ENCODE measurements at places on chromosomes 6 and 20.

- DNase-seq, result peak; percentile 96
Observed at GRCh38 chr6:140537834-140538705, 1163.6 kb upstream of the CITED2 start.

GRCh38 chr6:143642403-143642802 is 35.4 kb upstream of the PHACTR2 start:
- DNase-seq, result no peak

GRCh38 chr6:52994031-52994838 is 849 bp downstream of the GSTA4 start:
- DNase-seq, result peak; percentile 39

GRCh38 chr20:44651684-44652423 is at the start of gene ADA:
TSS of gene ADA (minus strand) at chr20:44651699. CDS start at chr20:44651607, 92 bp downstream.
- peak; percentile 41 for DNase-seq

DNA sequence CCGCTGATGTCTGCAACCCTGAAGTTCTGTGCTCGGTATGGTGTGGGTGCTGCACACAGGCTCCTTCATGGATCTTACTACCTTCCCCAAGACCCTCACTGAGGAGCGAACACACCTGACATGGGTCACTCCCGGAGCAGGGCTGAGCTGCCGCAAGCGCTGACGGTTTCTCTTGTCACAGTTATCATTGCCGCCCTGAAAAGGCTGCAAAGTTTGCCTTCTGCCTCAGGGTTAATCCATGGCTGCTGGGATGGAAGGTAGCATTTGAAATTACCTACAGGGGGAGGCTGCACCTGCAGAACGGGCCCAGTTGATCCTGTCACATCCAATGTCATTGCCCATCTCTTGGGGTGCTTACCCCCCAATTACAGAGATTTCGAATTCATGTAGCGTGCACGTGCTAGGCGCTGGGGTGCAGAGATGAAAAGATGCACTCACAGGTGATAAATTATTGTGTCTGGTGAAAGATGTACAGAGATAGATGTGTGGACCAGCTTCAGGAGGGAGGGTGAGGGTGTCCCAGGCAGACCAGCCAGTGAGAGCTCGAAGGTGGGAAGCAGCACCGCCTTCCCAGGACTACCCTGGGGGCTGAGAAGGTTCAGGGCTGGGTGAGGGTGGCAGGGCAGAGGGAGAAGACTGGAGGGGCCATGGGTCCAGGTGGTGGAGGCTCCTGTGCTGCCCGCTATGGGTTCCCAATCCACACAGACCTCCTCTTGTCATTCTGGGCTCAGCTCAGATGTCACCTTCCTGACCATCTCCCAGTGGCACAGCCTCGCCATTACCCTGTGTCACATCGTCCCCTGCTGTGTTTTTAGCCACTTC is 120.1 kb downstream of the SYCP2 start:
- DNase-seq, result no peak

DNA sequence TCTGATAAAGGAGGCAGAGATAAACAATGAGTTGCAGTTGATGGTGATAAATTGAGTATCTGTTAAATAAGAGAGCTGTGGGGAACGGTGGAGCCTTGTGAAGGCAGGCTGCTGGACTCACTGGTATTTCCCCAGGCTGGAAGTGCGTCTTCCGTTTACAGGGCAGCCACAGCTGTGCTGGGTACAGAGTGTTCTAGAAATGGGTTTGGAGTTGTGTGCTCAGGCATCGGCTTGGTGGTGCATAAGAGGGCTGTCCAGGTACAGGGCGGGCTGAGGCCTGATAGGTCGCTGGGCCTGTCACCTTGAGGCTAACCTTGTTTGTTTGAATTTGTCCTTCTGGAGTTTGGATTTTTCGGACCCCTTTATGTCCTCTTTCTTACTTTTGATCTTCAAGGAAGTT is 39.3 kb downstream of the ARID1B start:
- peak; percentile 28 for DNase-seq

DNA sequence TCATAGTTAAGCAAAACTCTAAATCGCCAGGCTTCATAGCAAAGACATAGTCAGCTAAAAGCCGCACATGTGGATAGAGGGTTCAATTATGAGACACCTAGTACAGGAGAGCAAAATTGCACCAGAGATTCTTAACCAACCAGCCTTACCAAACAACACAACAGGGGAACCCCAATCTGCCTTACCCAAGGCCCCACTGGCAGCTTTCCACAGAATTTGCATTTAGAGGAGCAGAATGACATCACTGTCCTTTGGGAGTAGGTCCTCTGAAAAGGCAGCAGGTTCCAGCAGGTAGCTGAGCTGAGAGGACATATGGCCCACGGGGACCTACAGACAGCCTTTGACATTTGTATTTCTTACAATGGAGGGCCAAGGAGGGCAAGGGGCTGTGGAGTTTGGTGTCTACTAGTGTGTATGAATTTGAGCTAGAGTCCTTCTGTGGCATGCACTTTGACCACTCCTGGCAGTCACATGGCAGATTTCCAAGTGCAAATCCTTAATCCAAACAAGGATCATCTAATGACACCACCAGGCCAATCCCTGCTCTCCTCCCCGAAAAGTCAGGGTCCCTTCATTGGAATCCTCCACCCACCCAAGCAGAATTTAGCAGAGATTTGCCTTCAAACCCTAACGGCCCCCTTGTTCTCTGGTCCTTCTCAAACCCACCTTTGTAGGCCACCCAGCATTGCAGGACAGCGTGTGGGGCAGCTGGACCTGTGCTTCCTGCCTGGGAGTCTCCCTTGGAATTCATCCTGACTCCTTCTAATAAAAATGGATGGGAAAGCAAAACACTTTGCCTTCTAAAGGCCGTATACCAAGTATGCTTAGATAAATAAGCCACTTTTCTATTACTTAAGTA is 171.2 kb upstream of the SUPT3H start:
- no peak for DNase-seq

DNA sequence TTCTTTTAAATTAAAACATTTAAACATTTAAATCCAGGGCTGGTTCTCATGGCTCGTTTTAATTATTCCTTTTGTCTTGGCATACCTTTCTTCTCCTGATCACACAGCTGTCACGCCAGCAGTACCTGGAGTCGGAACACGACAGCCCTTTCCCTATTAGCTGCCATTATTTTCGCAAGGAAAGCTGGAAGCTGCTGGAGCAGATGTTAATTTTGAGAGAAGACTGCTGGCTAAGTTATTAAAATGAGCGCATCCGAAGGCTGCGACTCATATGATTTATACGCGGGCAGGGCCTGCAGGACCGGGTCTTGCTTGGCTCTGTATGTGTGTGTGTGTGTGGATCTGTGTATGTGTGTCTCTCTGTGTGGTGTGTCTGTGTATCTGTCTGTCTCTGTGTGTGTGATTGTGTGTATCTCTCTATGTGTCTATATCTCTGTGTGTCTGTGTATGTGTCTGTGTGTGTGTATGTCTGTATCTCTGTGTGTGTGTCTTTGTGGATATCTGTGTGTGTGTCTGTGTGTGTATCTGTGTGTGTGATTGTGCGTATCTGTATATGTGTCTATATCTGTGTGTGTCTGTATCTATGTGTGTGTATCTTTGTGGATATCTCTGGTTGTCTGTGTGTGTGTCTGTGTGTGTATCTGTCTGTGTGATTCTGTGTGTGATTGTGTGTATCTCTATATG is 191.5 kb downstream of the CDH4 start:
- no peak for DNase-seq

- peak; percentile 55 for DNase-seq
Observed at GRCh38 chr20:41411391-41411847, 44.8 kb upstream of the EMILIN3 start.

- no peak for DNase-seq
Observed at GRCh38 chr6:45850378-45851033, 165.2 kb downstream of the CLIC5 start.

DNA sequence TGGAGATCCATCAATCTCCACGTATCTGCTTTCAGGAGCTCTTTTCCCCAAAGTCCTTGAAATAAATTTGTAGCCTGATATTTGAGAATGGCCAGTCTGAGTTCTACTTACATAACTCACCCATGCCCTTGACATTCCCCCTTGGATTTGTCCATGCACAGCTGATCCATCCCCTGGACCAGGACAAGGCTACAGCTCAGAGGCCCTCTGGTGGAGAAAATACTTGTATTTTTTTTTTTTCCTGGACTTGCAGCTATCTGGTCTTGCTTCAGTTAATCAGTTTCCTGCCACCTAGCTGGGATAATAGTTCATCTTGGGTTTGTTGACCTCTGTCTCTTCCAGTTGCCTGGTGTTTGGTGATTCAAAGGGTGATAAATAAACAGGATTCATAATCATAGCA is 467.6 kb downstream of the DHX35 start:
- no peak for DNase-seq

- no peak for DNase-seq
Observed at GRCh38 chr6:151733680-151734320, 73.7 kb upstream of the ESR1 start.

DNA sequence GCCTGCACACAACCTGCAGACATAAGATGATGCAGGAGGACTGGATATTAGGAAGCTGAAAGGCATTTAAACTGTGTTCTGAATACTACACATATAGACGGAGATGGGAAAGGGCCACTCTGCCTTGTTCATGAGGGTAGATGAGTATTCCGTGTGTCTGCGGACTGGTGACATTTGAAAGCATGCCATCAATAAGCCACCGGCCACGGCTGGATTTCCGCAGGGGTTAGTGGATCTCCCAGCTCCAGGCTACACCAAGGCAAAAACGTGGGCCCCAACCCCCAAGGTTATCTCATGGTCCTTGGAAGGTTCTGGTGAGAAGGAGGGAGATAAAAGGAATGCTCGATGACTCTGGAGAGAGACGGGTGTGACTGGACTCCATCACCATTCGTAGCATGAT is 78.6 kb upstream of the THBS2 start:
- DNase-seq, result no peak

GRCh38 chr20:10067321-10067720 is 32.5 kb downstream of the ANKEF1 start:
- DNase-seq, result no peak

GRCh38 chr20:24954151-24954550 is 5.1 kb downstream of the CST7 start:
- no peak for DNase-seq

DNA sequence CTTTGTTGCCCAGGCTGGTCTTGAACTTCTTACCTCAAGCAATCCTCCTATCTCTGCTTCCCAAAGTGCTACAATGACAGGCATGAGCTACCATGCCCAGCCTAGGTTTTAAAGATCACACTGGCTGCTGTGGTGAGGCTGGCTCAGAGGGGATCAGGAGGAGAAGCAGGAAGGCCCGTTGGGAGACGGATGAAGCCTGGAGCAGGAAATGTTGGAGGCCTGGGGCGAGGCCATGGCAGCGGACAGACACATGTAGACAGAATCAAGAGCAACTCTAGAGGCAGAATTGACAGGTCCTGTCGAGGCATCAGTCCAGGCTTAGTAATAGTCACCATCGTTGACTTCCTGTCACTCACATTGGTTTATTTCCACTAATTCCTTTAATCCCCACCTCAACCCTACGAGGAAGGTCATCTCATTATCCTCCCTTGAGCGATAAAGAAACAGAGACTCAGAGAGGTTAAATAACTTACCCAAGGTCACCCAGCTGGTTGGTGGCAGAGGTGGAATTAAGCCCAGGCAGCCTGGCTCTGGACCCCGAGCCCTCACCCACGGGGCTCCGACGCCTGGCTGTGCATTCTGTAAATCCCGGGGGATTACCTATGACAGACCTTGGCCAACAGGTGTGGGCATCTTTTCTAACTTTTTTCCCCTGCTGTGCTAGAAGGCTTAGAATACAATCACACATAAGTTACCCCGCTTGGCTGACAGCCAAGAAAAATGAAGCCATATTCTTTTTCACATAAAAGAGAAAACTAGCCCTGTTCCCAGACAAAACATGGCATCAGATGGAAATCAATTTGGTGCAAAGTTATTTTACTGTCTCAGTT is 113.4 kb downstream of the EYA2 start:
- no peak for DNase-seq

DNA sequence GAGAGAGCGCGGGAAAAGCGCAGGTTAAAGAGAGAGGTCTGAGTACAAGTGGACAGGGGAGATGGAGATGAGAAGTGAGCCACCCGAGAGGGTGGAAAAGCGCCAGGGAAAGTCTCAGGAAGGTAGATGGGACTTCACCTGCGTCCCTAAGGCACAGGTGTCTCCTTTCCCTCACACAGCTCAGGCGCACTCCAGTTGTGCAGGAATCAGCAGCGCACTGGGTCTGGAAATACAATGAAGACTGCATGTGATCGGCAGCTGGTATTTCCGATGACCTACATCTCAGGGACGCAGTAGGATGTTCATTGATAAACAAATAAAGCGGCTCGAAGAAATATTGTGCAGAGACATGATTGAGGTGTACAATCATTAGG is 432 bp upstream of the KHDRBS2 start:
- no peak for DNase-seq

- DNase-seq, result no peak
Observed at GRCh38 chr20:50270569-50270968, 79.9 kb downstream of the CEBPB start.

DNA sequence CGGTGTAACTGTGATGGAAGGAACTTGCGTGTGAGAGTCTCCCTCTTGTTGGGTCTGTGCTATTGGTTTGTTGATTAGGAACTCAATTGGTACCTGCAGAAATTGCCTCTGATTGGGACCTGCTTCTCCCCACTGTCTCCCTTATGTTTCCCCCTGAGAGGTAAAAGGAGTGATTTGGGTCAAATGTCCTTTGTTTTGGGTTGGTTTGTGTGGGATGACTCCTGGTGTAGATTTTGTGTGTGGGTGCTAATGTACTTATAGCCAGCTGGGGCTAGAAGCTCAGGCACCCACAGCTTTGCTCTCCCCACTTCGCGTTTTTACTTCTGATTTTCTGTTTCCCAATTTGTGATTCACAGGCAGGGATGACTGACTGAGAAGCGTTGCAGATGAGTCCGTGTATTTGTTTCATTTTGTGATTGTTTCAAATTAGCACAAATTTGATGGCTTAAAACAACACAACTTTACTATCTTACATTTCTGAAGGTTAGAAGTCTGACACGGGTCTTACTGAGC is 79.1 kb downstream of the UTRN start:
- no peak for DNase-seq

GRCh38 chr6:31819871-31820299 is 4.5 kb downstream of the HSPA1A start:
- DNase-seq, result no peak

- DNase-seq, result no peak
Observed at GRCh38 chr6:108434222-108434621, 126.5 kb upstream of the FOXO3 start.

GRCh38 chr20:20530428-20531151 is 162.7 kb downstream of the INSM1 start:
- no peak for DNase-seq

DNA sequence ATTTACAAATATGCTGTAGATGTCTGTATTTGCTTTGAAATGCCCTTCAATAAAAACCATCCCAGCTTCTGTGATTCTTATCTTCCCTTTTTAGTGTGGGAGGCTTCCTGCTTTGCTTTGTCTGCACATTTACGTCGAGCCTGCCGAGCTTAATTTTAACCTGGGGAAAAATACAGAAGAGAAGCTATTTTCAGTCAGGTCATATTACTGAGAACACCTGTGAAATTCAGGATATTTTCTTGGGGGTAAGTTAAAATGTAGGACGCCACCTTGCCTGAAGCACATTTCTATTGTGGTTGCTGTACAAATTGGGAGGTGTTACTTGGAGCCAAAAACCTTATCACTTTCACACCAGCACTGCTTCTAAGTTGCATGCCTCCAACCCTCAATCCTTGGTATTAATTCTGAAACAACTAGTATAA is 43.6 kb upstream of the FUCA2 start:
- DNase-seq, result no peak

Data from fibroblast of pulmonary artery (primary cell).